ENCODE measurements at places on chromosomes 12 and 14.

DNA sequence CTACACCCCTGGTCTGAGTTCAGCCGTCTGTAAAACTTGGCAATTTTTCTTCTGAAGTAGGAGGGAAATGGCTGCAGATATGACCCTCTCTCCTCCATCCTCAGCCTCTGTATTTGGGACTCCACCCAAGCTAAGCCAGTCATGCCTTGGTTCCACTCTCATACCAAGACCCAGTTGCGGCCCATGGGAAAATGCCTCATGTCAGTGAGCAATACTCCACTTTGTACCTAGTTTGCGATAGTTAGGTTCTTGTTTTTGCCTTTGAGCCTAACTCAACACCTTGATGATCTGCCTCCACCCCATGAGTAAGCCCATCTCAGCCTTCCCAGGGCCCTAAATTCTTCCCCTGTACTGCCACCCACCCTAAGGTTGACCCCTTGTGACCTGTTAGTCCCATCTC, 143.4 kb downstream of the HMGA2 start:
- no peak for DNase-seq

- DNase-seq, result no peak
Observed at GRCh38 chr12:2397356-2398045, 344.7 kb downstream of the CACNA1C start.

DNA sequence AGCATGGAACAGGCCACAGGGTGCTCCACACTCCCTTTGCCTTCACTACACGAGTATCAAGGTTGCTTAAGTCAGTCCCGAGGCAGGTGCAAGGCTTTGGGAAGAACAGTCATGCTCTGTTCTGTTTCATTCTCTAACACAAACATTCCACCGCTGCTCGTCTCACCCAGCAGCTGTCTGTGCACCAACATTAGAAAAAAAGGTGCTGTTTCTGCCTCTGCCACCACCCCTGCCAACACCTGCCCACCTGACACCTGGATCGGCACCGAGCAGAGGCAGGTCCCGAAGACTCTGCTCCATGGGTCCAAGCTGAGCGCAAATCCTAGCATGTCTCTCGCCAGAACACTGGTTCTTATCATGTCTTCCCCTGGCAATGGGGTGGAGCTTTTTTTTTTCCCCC, 347.7 kb downstream of the TMEM132D start:
- DNase-seq, result no peak

DNA sequence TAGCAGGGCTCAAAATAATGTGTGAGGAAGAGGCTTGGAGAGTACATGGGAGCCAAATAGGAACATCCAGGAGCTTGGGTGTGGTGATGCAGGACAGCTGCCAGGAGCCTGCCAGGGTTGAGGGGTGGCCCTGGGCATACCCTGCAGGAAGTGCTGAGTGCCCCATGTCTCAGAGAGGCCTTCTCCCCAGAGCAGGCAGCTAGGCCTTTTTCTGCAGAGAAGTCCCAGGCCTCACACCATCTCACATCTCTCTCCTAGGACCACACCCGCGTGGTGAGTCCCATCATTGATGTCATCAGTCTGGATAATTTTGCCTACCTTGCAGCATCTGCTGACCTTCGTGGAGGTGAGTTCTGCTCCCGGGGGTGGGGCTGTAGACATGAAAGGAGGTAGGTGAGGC, 66.9 kb downstream of the ERH start:
- DNase-seq, result no peak

GRCh38 chr12:6285063-6285477, 25.4 kb upstream of the PLEKHG6 start:
- DNase-seq, result no peak

Data from NK-92 treated with Interleukin-12 subunit alpha and Interleukin-12 subunit beta, amount 100 ng/mL, for 24 hours (cell line).